Hepatocyte (in vitro differentiated cells): ENCODE measurements at places on chromosomes 12 and 14. TPM values are rescaled to one million over a fixed set of nuclear protein-coding genes. Genes with fewer than 3 reads are reported as not detected.

LGR5 gene
- 5.7 and 7.2 TPM in 2 replicates for total RNA-seq

PRIM1 gene
- 6.8 and 14.0 TPM in 2 replicates for total RNA-seq

SLC5A8 gene
- not detected in 2 replicates for total RNA-seq

KRT2 gene
- total RNA-seq = not detected in 2 replicates

RNASE4 gene
- total RNA-seq = 76.8 and 96.2 TPM in 2 replicates

SAMD15 gene
- 0.90 and 1.2 TPM in 2 replicates for total RNA-seq

PLEKHH1 gene
- 17.1 and 19.5 TPM in 2 replicates for total RNA-seq

NANOG gene
- 1.9 and 2.1 TPM in 2 replicates for total RNA-seq

GAPDH gene
- total RNA-seq = 1,719 and 1,827 TPM in 2 replicates

LIN52 gene
- 14.3 and 14.4 TPM in 2 replicates for total RNA-seq

RFLNA gene
- total RNA-seq = 57.8 and 62.8 TPM in 2 replicates

SDR9C7 gene
- not detected in 2 replicates for total RNA-seq

DNA sequence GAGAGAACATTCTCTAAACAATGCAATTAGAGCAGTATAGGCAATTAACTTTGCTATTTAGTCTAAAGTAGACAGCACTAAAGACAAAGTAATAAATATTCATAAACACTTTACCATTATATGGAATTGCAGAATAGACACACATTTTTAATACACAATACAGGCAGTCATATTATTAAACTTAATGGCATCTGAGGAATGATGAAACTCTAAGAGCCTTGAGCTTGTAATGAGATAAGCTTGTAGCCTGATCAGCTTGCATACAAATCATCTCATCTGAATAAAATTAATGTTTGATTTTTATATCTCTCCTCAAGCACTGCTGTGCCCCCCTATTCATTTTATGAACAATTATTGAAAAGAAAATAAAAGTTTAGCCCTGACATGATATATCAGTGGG, 107.6 kb downstream of the MGAT4C start:
- DNase-seq = no peak

GRCh38 chr12:168763-169525, 45.0 kb downstream of the SLC6A12 start:
- no peak for DNase-seq

GRCh38 chr14:91368776-91369416, 48.7 kb downstream of the CCDC88C start:
- no peak for DNase-seq

GRCh38 chr12:2283916-2284315, 231.1 kb downstream of the CACNA1C start:
- peak; percentile 35 for DNase-seq

DNA sequence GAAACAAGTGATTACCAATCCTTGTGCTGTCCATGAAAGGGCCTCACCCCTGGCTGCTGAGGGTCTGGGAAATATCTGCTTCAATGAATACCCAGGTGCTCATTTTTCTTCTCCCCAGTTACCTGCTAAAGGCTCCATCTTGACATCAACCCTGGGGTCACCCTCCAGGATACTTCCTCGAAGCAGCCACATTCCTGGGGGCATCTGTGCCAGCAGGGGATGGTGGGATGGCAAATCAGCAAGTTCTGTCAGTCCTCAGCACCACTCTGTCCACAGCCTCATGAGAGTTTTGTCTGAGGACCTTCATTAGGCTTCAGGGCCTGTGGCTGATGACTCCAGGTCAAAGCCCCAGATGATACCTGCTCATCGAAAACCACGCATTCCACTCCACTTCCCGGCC, 124.8 kb downstream of the ZFP36L1 start:
- no peak for DNase-seq

DNA sequence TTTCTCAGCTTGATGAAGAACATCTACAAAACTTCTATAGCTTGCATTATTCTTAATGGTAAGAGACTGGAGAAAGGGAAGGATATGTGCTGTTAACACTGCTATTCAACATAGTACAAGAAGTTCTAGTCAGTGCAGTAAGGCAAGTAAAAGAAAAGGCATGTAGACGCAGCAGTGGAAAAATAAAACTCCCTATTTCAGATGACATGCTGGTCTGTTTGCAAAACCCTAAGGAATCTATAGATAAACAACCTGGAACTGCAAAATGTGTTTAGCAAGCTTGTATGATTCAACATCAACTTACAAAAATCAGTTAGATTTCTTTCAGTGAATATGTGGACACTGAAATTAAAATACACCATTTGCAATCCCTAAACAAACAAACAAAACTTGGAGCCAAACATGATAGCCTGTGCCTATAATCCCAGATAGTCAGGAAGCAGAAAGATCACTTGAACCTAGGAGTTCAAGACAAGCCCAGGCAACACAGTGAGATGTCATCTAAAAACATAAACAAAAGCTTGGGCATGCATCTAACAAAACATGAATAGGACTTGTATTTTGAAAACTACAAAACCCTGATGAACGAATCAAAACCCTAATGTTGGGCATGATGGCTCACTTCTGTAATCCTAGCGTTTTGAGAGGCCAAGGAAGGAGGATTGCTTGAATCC, 293.6 kb upstream of the RGS6 start:
- no peak for DNase-seq

DNA sequence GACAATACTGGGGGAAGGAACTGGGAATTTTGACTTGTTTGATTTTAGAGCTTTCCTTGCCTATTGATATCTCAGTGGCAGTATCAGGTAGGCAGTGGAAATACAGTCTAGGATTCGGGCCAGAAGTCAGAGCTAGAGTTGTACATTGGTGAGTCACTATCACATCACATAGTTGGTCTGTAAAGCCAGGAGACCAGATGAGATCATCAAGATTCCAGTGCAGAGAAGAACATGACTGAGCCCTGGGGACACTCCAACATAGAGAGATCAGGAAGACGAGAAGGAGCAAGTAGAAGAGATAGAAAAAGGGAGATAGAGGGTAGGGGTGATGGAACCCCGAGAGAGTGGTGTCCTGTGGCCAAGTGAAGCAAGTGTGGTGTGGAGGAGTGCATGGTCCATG, 46.6 kb upstream of the NR1H4 start:
- peak; percentile 60 for DNase-seq

DNA sequence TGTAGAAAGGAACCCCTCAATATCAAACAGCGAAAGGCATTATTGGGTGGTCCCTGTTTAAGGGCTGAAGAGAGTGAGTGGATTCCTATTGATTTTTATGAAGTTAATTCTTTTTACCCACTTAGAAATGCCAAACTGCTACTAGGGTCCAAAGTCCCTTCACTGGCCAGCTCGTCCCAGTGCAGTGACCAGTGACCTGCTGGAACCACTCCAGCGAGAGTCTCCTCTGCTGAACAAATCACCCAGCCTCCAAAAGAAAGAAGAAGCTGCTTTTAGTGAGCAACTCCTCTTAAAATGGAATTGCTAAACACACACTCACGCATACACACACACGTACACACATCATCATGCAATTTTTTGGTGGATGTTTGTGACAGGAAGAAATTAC, 198.2 kb upstream of the PLEKHG7 start:
- peak; percentile 16 for DNase-seq

DNA sequence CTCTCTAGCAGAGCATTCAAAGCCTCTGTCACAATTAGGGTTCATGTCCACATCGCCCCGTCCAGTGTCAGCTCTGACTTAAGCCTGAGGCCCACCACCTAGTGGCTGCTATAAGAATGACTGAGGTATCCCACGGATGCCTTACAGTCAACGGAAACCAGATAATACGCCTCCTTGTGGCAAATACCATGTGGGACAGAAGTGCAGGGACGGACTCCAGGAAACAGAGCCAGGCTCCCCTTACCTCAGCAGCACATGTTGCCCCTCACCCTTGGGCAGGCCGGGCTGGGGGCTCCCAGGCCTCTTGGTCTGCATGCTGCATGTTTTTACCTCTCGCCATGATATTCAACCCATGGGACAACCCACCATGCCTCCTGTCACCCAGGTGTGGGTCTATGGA, 86.3 kb downstream of the VWF start:
- peak; percentile 85 for DNase-seq

GRCh38 chr14:86334355-86334754, 804.4 kb downstream of the FLRT2 start:
- no peak for DNase-seq

GRCh38 chr14:32203928-32204357, 874 bp upstream of the RNU6-8 start:
- no peak for DNase-seq

GRCh38 chr12:45296046-45296586, 80.2 kb downstream of the ANO6 start:
- DNase-seq = no peak

- peak; percentile 10 for DNase-seq
Measured at GRCh38 chr12:131833896-131834641, 5.9 kb downstream of the MMP17 start.

DNA sequence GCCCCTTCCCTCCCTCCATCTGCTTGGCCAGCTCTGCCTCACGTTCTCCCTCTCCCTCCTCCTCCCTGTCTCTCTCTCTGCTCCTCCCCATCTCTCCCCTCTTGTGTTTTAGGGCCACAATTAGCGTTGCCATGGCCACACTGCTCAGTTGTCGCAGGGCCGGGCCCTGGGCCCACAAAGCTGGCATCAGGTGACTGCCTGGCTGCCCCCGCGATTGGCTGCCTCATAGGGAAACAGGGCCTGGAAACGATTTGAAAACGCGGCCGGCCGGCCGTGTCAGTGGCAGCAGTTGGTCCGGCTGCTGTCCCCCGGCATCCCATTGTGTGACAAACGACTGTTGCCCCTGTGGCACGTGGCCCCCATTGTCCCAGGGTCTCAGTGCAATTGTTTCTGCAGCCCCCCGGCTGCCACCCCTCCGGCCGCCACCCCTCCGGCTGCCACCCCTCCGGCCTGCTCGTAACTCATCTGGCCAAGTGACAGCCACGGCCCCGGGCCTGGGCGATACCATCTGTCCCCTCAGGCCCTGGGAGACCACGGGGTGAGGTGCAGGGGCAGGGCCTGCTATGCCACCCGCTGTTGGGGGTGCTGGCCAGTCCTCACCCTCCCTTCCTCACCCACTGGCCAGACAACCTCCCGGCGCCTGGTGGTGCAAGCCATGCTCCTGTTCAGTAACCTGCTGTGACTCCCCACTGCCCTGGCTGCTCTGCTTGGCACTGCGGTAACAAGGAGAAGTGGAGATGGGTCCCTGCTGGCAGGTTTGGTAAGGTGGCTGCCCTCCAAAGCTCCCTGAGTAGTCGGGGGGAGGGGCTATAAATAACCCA, 17.4 kb downstream of the FOXN4 start:
- DNase-seq = peak; percentile 70

DNA sequence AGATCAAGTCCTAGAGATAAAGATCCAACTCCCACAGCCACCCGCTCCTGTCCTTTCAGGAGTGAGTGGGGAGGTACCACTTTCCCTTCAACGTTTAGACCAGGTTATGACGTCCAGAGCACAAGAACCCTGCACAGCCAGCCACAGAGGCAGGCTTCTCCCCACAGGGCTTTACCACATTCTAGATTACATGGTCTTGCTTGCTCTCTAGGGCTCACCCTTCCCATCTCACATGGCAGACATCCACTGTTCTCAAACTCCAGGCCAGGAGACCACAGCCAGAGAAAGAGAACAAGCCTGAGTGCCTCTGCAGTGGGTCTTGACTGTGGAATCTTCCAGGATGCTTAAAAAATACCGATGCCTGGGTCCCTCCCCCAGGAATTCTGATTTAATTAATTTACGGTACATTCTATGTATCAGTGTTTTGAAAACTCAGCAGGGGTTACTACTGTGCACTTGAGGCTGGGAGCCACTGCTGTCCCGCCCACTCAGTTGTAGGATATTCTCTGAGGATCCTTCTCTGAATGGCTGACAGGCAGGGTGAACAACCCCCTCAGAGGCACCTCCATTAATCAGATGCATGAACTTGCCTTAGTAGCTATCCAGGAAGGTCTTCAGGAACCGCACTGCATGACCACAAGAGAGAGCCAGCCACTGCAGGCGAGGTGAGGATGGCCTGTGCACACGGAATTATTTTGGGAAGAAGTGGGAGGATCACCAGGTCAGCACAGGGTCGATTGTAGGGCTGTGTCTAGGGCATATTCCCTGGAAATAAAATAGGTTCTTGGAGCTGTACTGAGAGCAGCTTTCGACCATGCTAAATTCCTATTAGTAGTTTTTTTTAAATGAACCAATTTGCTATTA, 21.5 kb upstream of the SOCS2 start:
- no peak for DNase-seq

- DNase-seq = peak; percentile 79
Measured at GRCh38 chr12:5965950-5966383, 20.9 kb upstream of the ANO2 start.

DNA sequence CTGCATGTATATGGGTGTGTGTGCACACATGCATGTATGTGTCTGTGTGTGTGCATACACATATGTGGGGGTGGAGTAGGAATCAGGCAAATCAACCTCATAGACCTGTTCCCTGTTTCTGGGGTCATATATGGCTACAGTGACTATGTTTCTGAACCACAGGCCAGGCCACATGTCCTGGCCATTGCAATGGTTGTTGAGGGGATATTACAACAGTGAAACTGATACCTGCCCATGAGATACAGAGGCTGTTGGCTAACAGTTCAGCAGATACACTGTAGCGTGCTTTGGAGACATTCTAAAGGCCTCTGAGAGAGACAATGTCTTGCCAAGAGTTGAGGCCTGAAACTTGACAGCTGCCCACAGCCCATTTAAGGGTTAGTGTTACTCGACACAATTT, 47.3 kb upstream of the FOS start:
- DNase-seq = no peak

DNA sequence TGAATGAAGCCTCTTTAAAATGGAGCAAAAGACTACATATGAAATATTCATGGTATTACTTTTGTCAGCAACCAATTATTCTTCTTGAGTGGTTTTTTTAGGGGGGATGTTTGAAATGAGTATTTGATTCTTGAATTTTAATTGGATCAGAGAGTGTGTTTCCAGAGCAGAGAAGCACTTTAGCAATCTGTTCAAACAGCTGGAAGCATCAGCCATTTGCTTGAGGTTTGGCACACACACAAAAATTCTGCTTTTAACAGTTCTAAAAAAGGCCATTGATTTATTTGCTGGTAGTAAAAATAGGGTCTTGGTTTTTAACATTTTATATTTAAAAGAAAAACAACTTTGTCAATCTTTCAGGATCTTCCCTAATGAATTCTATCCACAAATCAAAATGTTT, 292.7 kb downstream of the LRFN5 start:
- no peak for DNase-seq

DNA sequence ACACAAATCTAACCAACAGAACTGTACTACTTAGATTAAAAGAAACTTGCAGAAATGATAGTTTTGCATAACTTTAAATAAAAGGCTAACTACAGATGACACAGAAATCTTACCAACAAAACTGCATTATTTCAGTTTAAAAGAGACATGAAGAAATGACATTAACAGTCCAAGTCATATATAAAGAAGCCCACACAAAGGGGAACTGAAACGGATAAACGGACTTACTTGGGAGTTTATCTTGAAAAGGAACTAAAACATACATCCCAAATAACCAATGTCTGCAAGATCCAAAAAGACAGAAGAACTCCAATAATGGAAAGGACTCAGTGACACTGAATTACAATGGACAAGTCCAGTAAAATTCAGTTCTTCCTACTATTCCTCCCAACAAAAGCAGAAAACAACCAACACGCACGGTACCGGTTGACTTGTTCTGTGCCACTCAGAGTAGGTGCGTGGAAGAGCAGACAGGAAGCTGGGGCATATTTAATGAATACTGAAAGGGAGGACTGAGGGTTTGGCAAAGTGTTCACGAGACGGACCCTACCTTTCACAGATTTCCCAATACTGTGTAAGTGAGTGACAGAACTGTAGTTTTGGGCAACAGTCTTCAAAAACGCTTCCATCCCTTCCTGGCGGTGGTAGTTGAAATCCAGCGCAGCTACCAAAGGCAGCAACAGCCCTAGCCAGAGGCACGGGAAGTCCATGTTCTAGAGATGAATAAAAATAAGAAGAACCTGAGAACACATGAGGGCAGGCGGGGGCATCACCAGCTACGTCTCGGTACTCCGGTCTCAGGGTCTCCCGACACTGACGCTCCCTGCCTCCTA, 627 bp downstream of the CPM start:
- no peak for DNase-seq

GRCh38 chr12:106109168-106109910, 29.4 kb downstream of the NUAK1 start:
- no peak for DNase-seq
